T-helper 17 cell (primary cell): ENCODE measurements at places on chromosomes 13 and 19.

DNA sequence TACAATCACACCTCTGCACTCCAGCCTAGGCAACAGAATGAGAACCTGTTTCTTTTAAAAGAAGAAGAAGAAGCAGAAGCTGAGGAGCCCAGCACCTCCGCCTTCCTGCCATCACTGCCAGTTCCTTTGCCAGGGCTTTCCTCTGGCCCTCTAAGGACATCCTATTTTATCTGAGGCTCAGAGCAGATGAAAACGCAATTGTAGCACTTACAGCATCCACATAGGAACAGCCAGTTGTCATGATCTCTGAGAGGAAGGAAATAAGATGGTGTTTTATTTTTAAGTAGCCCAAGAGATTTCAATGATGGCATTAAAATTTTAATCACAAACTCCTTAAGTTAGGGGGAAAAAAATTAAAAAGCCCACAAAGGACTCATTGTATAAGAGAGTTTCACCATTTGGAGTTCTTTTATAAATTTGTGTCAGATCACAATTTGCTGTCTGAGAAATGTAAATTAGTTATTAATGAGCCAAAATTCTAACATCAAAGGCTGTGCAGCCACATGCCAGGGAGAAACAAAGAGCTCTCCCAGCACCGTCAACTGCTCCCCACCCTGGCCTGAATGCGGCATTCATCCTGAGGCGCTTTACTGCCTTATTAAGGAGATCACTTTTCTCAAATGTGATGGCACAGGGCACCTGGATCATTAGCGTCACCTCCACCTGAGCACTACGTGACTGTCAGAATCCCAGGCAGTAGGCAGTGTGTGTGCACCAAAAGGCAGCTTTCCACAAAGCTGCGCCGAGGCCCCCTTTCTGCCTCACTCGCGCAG lies 393.0 kb downstream of the FOXO1 start:
- DNase-seq: no peak

DNA sequence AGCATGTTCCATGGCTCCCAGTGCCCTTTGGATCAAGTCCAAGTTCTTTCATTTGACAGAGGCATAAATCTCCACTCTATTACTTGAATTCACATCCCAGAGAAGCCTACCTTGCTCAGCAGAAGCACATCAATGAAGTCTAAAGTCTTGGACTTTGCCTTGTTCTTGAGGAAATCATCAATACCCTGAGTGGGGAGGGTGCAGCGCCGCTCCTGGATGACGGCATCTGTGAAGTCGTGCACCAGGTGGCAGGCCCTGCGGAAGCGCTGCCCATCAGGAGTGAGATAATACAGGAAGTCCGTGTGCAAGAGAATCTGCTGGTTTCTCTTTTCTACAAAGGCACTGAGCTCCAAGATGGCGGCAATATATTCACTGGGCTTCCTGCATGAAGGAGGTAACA lies 10.6 kb downstream of the CYP4F11 start:
- DNase-seq: no peak

DNA sequence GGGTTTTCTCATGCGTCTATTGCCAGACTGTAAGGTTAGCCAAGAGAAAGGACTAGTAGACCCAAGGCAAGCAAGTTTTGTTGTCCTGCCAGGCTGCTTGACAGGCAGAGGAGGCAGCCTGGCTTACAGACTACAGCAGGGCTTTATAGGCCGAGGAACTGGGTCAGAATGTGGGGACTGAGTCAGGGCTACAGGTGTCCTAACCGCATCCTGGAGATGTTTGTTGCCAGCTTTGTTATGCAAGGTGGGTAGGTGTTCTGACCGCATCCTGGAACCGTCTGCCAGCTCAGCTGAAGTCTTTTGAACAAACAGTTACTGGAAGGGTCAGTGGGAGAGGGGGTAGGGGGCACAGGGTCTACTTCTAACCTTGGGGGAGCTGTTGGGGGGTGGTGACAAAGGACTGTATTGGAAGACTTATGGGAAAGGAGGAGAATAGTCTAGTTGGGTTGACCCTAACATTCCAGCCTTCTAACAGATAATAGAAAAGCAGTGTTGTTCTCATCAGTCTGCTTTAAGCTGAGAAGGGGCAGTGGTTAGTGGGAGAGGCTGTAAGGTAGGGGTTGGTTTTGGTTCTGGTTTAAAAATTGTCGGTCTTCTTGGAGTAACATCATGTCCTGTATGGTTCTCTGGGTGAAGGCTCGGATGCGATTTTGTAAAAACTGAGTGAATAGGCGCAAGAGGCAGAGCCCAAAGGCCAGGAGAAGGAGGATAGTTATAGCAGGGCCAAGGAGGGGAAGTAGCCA lies 913.8 kb upstream of the SLITRK5 start:
- DNase-seq: peak; percentile 25

DNA sequence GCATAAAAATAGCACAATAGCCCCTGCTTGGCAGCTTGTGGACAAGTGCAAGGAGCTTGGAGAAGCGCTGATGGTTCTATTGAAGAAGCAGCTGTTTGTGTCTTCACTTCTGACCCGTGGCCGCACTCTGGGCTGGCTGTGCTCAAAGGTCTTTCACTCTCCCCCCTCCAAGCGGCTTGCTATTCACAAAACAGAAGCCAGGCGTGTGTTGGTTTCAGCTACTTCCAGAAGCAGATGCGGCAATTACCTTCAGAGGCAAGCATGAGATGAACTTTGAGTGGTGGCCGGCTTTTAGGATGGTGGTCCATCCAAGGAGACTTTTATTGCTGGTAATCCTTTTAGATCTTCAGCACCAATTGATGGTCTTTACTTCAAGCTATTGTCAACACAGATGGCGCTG lies 188.5 kb upstream of the ARGLU1 start:
- DNase-seq: no peak

DNA sequence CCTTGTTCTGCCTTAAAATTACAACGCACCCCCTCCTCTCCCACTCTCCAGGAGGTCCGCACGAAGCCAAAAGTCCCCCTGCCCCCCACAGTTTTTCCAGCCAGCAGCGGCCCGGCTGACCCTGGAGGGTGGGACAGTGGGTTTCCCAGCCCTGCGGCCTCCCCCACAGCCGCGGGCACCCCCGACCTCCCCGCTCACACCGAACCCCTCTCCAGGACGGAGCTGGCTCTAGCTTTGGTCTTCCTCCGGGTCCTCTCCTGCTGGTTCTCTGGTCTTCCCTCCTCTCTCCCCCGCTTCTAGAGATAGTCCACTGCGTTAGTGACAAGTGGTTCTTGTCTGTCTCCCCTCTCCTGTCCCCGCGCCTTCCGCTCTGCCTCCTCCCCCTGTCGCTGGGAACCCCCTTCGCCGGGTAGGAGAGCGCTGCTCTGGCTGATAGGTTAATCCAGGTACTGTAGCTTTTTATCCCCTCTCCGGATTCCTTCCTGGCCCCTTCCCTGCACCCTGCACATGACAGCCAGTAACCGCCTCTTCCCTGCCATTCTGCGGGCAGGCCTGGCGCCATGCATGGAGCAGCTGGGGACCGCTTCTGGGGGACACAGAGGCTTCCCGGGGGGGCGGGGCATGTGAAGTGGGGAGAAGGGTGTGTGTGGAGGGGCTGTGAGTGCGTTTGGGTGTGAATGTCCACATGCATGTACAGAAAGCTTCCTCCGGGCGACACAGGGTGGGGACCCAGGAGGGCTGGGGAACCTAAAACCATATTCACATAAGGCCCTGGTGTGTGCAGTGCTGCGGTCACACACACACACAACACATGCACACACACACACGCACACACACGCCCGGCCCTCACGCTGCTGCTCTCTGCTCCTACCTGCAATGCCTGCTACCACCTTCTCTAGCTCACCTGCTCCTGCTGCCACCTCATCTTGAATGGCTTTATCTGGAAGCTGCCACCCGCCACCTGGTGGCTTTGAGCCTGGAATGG lies 17.2 kb downstream of the PRR36 start:
- no peak for DNase-seq

DNA sequence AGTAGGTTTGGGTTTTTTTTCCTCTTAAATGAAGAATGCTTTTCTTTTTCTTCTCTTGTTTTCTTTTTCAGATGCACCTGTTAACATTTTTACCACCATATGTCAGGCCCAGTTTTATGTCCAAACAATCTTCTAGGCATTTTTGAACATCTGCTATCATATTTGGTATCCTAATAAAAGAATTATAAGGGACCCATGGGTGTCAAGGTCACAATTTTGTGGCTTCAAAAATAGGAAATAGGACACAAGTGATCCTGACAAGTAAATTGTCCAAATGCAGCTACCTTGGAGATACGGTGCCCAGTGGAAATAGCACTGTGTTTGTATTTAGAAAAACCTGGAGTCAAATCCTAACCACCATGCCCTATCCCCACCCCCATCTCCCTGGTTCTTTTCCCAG lies 270.3 kb downstream of the MZT1 start:
- no peak for DNase-seq

DNA sequence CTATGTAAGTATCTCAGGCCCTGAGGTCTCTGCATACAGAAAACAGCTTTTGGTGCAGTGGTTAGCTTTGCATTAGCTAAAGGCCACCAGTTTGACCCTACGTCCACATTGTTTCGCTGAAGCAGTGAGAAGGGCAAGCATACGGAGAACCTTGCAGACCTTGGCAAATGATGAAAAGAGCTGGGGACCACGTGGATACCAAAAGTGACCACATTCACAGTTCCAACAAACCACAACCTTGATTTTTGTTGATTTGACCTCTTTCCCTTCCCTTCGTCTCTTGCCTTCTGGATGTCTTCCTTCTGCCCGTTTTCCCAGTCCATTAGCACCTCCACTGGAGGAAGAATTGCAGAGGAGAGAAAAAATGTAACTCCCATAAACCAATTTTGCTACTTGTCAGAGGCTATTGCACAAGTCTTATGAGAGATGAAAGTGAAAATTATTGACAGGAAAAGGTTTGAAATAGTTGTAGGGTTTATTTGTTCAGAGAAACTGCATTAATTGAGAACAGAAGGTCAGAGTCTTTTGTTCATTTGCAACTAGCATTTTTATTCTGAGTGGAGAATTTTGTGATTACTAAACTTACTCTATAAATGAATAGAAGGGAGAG lies 293.9 kb upstream of the HTR2A start:
- no peak for DNase-seq

GRCh38 chr13:113126265-113127150 lies 3.9 kb downstream of the F10 start:
- DNase-seq: no peak
